ENCODE measurements at places on chromosomes 13 and 19. TPM values are rescaled to one million over a fixed set of nuclear protein-coding genes. Genes with fewer than 3 reads are reported as not detected.

The CDC42EP5 gene
- 26.3 TPM for total RNA-seq

The DNMT1 gene
- 48.3 TPM for total RNA-seq

The ZNF486 gene
- total RNA-seq, result 9.4 TPM

The PSPN gene
- total RNA-seq, result 1.6 TPM

The PDX1 gene
- not detected for total RNA-seq

The APOE gene
- 0.32 TPM for total RNA-seq

The SIGLEC8 gene
- total RNA-seq, result not detected

The ZNF793 gene
- 6.3 TPM for total RNA-seq

The DLEU7 gene
- not detected for total RNA-seq

The METTL21C gene
- 0.11 TPM for total RNA-seq

The MAP4K1 gene
- total RNA-seq, result not detected

The CALR3 gene
- total RNA-seq, result not detected

The URAD gene
- total RNA-seq, result not detected

The KLK13 gene
- total RNA-seq, result not detected

The SMAD9 gene
- total RNA-seq, result 30.6 TPM

The NDUFS7 gene
- total RNA-seq, result 27.6 TPM

The CD22 gene
- 0.97 TPM for total RNA-seq

The NRTN gene
- total RNA-seq, result not detected

The FAM187B gene
- total RNA-seq, result not detected

The SGCG gene
- total RNA-seq, result 0.13 TPM
